ENCODE measurements at places on chromosomes 3 and 15.

DNA sequence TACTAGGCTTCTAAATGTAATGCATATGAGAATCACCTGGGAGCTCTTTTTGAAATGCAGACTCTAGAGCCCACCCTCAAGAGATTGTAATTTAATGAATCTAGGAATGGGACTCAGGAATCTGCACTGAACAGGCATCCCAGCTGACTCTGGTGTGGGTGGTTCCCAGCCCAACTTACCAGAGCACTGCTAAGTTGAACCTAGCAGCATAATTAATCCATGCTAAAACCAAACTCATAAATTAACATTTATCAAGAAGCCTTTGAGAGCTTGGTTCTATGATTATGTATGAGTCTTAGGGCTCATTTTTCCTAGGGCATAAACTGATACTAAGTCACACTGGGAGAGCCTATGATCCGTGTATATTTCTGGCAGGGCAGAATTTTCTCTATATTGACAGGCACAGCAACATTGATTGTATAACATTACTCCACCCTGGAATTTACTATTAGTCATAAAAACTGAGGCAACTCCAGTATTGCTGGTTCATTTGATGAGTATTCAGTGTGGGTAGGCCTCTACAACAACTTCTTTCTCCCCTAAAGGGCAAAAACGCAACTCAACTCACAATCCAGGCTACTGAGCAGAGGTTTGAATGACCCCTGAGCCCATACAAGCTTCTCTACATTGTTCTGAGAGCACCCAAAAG is 10.7 kb upstream of the CSTA start:
- DNase-seq = no peak

GRCh38 chr15:64894395-64895056 is 17.2 kb upstream of the ANKDD1A start:
- peak; percentile 67 for DNase-seq

DNA sequence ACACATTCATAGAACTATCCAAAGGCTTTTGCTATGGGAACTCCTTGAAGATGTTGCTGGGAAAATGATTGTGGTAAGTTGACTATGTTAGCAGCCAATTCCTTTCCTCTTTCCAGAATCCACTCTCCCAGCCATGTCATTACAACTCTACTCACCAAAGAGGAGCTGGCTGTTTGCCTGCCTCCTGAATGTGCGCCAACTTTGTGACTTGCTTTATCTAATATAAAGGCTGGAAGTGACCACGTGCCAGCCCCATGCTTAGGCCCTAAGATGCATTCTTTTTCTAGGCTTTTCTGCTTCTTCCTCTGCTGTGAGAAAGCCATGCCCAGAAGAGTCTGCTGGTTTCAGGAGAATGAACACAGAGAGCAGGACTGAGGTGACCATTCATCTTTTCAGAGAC is 182.2 kb downstream of the GABRB3 start:
- no peak for DNase-seq

DNA sequence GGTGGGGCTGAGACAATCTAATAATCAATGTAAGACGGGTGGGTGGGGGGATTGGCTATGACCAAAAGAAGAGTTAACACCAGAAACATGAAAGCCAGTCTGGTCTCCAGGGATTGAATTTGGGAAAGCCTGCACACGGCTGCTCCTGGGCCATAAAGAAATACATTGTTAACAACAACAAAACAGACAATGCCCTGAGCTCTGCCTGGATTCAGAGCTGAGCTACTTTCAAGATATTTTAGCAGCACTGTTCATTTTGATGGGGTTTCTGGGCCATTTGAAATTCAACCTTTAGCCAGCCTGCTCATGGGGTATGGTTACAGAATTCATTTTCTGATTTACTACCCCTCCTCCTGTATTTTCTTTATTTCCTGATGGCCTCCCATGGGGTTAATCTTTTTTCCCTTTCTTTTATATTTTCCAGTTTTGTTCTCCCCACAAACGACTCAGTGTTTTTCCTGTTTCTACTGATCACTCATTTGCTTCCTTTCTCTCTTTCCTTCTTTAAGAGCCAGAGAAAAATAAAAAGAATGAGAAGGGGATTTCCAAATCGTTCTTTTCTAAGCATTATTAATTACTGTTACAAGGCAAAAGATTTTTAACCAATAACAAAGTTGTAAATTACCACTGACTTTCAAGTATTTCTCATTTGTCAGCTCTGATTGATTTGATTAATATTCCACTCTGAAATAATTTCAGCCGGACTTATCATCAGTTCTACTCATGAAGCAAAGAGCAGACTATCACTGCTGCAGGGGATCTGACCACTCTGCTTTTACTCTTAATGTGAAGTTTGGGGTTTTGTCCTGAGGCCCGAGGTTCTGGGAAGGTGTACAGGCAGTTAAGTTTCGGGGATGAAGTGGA is 19.6 kb downstream of the NR2F2 start:
- no peak for DNase-seq

GRCh38 chr3:102484363-102484762 is 49.5 kb downstream of the ZPLD1 start:
- no peak for DNase-seq

DNA sequence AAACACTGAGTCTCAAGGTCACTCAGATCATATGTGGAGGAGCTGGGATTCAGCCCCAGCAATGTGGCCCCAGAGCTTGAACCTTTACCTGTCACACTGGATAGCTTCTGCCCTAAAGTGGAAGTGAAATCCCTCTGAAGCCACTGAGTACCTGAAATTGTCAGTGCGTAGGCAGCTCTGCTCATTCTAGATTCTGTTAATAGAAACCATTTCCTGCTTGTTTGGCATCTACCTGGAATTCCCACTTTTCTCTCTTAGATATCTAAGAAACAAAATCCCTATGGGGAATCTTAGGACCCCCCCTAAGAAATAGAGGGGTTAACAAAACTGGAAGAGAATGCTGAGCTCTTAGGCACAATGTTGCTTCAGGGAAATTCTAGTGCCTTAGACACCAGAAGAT is 29.8 kb downstream of the FBXL22 start:
- DNase-seq = no peak

GRCh38 chr3:174598885-174599439 is 260.2 kb upstream of the NAALADL2 start:
- no peak for DNase-seq

Measured in activated T-cell treated with anti-CD3 and anti-CD28 coated beads for 48 hours (primary cell).